ENCODE measurements at places on chromosomes 16 and 17. TPM values are rescaled to one million over a fixed set of nuclear protein-coding genes. Genes with fewer than 3 reads are reported as not detected.

Gene FBXL19
- polyA plus RNA-seq = 2.1 TPM

Gene ABCC6
- 42.1 TPM for polyA plus RNA-seq

DNA sequence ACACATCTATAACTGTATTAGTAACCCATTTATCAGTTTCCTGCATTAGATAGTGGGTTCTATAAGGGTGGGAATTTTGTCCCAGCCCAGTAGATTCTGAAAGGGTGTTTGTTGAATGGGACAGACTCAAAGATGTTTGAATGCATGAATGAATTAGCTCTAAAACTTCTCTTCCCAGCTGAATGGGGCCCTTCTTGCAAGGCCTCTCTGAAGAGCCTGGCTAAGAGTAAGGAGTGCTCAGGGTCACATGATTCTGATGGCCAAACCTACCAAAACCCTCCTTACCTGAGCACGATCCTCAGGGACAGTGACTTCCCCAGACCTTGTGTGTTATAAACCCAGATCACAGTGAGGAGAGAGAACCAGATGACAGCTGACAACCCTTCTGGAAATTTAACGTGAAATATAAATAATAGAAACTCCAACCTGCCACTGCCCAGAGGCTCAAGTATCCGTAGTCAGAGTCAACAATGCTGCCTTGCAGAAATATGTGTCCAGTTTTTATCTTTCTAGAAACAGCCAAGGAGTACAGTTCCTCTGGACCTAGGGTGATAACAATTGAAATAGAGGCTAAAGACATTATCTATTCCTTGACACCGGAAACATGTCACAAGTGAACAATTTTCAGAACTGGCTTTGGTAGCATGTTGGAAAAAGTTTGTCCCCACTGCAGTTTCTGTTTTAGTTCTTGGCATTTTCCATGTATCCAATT, 268.9 kb upstream of the MAF start:
- DNase-seq = no peak

DNA sequence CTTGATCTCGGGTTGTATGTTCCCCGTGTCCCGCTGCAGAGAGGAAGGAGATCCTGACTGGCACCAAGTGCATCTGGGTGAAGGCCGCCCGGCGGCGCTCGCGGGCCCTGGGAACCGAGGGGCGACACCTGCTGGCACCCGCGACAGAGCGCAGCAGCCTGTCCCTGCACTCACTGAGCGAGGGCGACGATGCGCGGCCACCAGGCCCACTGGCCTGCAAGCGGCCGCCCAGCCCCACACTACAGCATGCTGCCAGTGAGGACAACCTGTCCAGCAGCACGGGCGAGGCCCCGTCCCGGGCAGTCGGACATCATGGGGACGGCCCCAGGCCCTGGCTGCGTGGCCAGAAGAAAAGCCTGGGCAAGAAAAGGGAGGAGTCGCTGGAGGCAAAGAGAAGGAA, 7.5 kb downstream of the BTBD17 start:
- DNase-seq = peak; percentile 75

GRCh38 chr17:41865596-41865893, 322 bp upstream of the KLHL11 start:
- DNase-seq = no peak

All from hepatocyte (in vitro differentiated cells).